ENCODE measurements at places on chromosomes 1 and 21. TPM values are rescaled to one million over a fixed set of nuclear protein-coding genes. Genes with fewer than 3 reads are reported as not detected.

GRCh38 chr1:100230765-100231164 lies 18.9 kb downstream of the DBT start:
- no peak for DNase-seq

DNA sequence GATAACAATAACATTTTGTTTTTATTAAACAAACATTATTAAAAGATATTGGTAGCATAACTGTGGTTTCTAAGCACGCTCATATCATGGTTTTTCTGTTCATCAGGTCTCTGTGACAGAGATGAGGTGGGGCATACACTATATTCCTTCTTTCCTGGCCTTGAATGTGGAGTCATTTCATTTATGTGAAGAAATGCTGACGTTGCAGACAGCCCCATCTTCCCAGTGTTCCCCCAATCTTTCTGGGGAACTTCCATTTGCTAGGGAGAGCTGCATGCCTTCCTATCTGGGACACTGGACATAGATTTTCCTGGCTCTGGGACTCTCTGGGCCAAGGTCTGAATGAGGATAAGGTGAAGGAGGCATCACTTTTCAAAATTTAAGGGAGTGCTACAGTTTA lies 30.4 kb downstream of the PIGM start:
- no peak for DNase-seq

DNA sequence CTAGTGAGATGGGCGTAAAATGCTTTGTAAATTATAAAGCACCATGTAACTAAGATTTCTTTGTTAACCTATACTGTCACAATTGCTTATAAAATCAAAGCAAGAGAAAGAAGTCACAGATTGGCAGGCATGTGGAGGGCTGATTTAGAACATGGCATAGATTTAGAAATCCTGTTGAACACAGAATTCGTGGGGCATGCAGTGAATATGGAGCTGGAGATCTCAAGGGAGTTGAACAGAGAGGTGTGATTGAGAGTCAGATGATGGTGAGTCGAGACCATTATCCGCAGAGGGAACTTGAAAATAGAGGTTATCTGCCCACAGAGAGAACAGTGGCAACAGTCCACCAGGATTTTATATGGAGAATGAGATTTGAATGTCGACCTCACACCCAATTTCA lies 27.6 kb downstream of the PBX1 start:
- no peak for DNase-seq

- peak; percentile 79 for DNase-seq
Measured at GRCh38 chr1:233613252-233614172, at the start of gene KCNK1. TSS of gene KCNK1 (plus strand) at chr1:233614106. CDS start at chr1:233614172, 66 bp downstream.

DNA sequence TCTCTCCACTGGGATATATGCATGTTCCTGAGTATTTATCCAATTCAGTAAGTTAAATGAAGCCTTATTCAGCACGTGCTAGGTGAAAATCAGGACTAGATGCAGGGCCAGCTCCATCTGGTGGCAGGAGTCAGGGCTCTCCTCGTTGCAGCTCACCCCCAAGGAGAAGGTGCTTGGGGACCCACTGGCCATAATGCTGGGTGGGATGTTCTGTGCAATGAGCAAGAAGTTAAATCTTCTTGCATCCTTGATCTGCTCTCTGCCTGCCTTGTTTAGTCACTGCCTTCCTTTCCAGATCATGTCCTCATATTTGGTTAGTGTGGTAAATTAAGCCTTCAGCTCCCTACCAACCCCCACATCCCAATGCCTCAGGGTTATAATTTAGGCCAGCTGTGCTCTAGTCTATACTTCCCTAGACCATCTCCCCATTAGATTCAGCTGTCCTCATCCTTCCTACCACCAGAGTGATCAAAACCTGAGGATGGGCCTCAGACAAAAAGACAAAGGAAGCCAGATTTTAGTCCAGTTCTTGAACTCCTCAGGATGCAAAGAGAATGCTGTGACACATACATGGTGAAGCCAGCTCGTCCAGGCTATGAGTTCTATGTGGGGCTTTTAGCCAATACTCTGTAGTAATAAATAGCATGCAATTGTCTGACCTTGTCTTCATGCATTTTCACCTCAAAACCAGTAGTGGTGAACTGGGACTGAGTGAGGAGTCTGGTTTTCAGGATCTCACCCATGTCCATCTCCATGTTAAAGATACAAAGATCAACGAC lies 55.9 kb downstream of the SEC16B start:
- DNase-seq: no peak

DNA sequence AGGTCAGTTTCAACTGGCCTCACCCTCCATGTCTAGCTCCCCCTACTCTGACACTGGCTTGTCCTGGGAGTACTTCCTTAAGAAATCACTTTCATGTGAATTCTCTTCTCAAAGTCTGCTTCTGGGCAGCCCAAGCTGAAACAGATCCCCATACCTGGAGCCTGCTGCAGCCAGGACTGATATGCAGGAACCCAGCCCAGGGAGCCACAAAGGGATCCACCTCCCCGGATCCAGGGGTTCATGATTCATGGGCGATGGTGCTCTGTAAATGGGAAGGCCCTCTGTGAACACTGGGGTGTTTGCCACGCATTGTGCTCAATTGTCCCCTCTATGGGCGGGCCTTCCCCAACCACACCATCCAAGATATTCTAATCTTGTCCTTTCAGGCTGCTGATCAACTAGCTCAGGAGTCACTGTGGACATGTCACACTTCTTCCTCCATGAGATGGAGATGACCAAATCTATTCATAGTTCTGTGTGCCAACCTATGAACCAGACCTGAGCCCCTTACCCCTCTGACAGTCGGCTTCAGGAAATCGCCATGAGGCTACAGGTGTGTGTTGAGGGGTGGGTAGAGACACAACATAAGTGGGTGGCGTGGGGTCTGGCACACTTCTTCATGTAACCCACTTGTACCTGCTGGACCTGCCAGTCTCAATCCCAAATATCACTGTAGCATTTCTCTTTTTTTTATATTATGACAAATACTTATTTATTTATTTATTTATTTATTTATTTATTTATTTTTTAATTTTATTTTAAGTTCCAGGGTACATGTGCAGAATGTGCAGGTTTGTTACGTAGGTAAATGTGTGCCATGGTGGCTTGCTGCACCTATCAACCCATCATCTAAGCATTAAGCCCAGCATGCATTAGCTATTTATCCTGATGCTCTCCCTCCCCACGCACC lies 41.8 kb downstream of the RUNX3 start:
- DNase-seq: no peak

GRCh38 chr1:86503406-86504136 lies 34.8 kb downstream of the CLCA1 start:
- peak; percentile 52 for DNase-seq

Gene RAB3B
- not detected for total RNA-seq

Gene SPRR3
- 0.69 TPM for total RNA-seq

Gene TRIM67
- not detected for total RNA-seq

Gene GSTM5
- 21.8 TPM for total RNA-seq
